ENCODE measurements at places on chromosomes 4 and X.

GRCh38 chr4:48290146-48290772 is 20.6 kb upstream of the TEC start:
- no peak for DNase-seq

- DNase-seq: no peak
These were observed 17.6 kb upstream of the SCML1 start for GRCh38 chrX:17719711-17720110.

DNA sequence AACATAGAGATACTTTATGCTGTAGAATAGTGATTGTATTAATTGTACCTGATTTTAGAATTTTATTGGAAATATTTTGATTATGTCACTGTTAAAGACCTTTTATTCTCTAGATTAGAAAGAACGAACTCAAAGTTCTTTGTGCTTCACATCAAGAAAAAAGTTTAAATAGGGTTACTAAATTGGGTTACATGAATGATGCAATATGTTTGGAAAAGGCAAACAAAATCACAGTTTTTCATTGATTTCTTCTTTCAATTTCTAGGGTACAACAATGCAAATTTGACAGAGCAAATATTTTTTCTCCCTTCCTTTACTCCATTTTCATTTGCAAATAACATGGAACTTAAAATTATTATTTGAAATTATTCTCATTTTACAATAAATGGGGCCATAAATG is 24.0 kb upstream of the ANKRD50 start:
- DNase-seq: no peak

GRCh38 chr4:7529368-7530080 is 94.8 kb upstream of the PSAPL1 start:
- no peak for DNase-seq

- peak; percentile 46 for DNase-seq
These were observed 342 bp downstream of the EOLA2 start for GRCh38 chrX:149937871-149938426.

- no peak for DNase-seq
These were observed at the start of gene NEUROG2 for GRCh38 chr4:112516066-112516470. Gene NEUROG2, minus strand, starts transcription at chr4:112516180. Its CDS starts 705 bp downstream, at chr4:112515475.

GRCh38 chr4:77104388-77104787 is 28.6 kb upstream of the CCNI start:
- DNase-seq: no peak

- DNase-seq: no peak
These were observed 23.9 kb upstream of the PRDM8 start for GRCh38 chr4:80173401-80173800.

- DNase-seq: no peak
These were observed 3.6 kb downstream of the ARHGAP24 start for GRCh38 chr4:85478576-85478975.

- no peak for DNase-seq
These were observed 160.4 kb downstream of the CPEB2 start for GRCh38 chr4:15162465-15163283.

DNA sequence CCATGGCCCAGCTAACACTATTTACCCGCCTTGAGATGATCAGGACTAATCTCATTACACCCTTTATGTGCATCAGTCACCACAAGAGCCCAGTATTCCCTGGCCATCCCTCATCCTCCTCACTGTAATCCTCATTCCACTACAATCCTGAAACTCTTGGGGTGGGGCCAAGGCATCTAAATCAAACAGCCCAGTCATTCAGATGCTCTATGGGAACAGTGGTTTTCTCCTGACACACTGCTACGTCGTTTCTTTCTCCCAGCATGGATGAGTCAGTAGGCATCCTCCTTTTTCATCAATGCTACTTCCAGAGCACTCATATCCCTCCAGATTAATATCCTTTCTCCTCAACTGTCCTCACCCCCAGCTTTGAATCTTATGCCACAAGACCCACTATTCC is 5.6 kb downstream of the SDAD1 start:
- no peak for DNase-seq

DNA sequence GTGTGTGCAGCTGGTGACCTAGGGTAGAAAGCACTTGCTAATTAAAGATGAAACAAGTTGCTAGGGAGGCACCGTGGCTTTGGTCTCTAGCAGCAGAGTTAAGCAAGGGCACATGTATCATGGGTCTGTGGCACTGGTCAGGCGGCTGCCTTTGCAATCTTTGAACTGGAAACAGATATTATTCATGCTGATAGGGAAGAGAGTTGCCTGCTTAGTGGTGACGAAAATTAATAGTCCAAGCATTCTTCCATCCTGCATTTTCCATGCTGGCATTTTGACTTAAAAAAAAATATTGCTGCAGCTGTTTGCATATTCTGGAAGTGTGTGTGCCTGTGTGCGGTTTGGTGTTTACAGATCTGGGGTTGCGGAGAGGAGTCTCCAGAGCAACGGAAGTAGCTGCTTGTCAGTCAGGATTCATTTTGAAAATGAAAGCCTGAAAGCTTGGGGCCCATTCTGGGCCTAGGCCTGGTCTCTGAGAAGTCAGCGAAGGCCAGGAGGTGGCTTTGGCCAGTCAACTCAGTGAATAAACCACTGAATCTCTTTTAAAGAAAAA is 2.3 kb upstream of the SOWAHD start:
- DNase-seq: no peak

DNA sequence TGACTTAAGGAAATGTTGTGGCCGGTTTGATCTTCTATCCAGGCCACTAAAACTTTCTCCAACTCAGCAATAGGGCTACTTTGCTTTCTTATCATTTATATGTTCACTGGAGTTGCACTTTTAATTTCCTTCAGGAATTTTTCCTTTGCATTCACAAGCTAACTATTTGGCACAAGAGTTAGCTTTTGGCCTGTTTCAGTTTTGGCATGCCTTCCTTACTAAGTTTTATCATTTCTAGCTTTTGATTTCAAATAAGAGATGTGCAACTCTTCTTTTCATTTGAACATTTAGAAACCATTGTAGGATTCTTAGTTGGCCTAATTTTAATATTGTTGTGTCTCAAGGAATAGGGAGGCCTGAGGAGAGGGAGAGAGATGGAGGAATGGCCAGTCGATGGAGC is 79.8 kb upstream of the TLL1 start:
- no peak for DNase-seq

GRCh38 chrX:48826876-48827653 is 752 bp downstream of the ERAS start:
- no peak for DNase-seq

DNA sequence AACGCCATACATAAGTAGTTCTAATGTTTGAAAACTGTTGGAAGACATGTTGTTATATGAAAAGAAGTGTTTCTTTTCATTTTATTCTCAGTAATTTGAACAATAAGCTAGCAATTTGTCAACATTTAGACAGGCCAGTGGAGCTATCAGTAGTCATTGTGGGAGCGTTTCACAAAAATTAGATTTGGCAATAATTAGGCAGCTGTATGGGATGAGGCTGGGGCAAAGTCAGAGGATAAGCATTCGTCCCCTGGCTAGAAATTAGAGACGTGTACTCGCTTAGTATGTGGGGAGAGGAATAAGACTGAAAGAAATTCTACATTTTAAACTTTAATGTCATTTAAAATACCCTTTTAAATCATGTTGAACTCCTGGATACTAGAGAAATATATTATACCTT is 70.6 kb downstream of the TMEM144 start:
- no peak for DNase-seq

DNA sequence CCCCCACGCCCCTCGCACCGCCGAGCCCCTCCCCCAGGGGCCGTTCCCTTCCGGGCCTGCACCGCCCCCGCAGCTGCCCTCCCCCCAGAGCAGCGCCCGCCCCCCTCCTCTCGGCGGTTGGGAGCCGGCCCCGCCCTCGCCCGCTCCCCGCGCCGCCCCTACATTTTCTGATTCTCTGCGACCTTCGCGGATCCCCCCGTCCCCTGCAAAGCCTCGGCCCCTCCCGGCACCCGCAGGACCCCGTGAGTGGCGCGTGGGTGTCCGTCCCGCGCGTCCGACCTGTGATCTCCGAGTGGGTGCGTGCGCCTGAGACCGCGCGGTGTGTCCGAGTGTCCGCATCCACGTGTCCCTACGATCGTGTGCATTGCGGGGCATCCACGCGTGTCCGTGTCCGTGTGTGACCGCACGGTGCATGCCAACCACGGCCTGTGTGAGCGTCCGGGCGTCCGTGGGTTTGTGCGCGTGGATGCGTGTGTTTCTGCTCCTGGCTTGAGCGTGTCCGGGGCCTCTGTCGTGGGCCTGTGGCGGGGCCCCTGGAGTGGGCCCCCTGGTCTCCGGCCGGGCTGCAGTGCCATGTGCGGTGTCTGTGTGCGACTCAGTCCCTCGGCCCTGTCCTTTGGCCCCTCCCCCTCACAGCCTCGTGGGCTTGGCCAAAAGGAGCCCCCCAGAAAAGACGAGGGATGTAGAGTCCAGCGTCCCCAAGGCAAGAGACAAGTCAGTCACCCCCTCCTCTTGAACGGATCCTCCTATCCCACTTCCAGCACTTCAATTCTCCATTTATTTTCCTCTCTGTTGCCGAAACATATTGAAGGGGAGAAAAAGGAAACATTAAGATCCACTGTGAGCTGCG is 8.8 kb upstream of the NKX1-1 start:
- DNase-seq: no peak

DNA sequence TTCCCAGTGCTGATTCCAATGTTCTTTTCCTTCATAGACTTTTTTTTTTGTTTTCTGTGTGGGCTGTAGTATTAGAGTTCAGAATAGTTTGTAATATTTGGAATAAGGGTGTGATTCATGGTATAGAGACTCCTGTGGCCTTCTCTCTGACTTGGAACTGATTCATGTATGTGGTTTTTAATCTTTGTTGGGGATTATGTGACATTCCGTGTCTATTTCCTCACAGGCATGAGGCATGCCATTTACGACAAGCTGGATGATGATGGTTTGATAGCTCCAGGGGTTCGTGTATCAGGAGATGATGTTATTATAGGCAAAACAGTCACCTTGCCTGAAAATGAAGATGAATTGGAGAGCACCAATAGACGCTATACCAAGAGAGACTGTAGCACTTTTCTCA is 44.4 kb downstream of the POLR2B start:
- no peak for DNase-seq

- peak; percentile 65 for DNase-seq
These were observed 263.8 kb upstream of the RPS6KA3 start for GRCh38 chrX:20530406-20530921.

DNA sequence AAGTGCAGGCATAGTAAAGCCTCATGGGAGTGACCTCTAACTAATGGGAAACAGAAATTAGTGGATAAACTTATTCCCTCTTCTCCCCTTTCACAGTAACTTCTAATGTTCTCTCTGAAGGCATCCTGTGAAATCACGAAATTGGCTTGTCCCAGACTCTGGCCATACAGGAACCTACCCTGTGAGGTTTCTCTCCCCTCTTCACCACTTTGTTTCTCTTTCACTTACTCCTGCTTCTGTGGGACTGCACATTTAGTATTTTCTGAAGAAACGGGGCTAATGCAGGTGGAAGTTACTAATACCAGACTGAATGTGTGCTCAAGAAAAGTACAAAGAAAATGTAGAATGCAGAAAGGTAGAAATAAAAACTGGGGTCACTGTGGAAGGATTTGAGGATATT is 20.0 kb downstream of the ZNF330 start:
- no peak for DNase-seq

GRCh38 chr4:97987019-97987648 is 156.1 kb downstream of the STPG2 start:
- DNase-seq: no peak

DNA sequence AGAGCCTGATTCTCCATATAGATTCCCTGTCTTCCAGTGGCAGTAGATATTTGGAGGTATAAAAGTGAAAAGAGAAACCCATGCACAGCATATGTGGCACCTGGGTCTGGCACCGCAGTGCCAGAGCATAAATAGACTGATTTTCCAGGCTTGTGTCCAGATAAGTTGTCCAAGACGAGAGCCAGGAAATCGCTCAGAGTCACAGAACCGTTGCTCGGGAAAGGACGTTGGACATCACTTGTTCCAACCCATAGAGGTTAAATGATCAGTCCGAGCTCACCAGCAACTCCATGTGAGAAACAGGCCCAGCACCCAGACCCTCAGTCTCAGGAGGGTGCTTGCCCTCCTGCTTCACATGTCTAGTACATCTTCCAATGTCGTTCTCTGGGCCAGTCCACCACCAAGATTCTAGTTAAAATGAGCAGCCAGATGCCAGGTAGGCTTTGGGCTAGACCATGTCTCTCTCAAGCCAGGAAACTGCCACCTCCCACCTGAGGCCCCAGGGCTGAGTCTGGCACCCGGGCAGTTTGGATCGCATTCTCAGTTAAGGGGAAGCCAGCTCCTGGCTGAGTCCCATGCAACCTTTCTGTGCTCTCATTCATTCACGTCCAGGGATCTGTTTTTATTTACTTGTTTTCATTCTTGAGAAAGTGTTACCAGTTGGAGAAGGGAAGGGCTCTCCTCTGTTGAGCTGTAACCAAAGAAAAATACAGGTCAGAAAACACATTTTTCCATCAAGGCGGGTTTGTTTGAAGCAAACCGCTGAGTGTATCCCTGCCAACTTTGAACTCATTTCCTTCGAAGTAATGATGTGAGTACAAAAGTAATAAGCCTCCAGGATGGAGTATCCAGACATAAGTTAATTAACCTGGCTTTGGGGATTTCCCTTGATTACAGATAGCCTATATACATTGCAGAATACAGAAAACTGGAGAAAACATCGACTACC is 91.7 kb downstream of the PHOX2B start:
- DNase-seq: no peak

- no peak for DNase-seq
These were observed 5.2 kb upstream of the F11 start for GRCh38 chr4:186260504-186261448.

DNA sequence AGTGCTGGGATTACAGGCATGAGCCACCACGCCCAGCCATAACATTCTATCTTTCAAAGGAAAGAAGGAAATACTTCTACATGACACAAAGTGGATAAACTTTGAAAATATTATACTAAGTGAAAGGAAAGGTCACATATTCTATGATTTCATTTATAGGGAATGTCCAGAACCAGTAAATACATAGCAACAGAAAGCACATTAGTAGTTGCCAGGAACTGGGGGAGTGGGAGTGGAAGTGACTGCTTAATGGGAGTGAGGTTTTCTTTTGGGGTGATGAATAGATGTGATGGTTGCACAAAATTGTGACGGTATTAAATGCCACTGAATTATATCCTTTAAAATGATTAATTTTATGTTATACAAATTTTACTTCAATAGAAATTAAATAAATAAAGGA is 95.7 kb upstream of the IL15 start:
- DNase-seq: no peak

Data from ureter (tissue), 1 donor.